Pancreas (tissue), 10 donors: ENCODE measurements at places on chromosomes 4 and X. TPM values are rescaled to one million over a fixed set of nuclear protein-coding genes. Genes with fewer than 3 reads are reported as not detected.

NPY1R gene
- total RNA-seq = 6.4 TPM

AMBN gene
- total RNA-seq = not detected

DNA sequence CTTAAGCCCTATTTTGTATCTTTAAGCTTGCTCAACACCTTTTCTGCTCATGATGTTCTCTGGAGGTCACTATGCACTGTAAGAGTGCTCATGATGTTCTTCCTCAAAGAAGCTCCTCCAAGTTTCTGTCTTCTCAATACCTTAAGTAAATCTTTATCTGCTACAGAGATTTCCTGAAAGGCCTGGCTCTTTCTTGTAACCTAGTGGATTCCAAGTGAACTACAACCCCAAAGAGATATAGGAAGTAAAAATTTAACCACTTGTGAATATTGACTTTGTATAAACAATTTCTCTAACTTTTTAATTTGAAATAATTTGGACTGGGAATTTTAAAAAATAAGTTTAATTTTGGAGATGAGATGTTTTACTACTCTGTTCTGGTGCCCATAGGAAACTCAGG lies 39.3 kb upstream of the XK start:
- no peak overlapping the region for H3K4me3 ChIP-seq
- DNase-seq = no peak
- no peaks in the 10 kb centered on the region for H3K27me3 ChIP-seq
- no peak overlapping the region for H3K27ac ChIP-seq
- no peaks in the 10 kb centered on the region for H3K4me1 ChIP-seq

- DNase-seq = no peak
- H3K27ac ChIP-seq = no peak overlapping the region
- no peaks in the 10 kb centered on the region for H3K36me3 ChIP-seq
Measured at GRCh38 chr4:7462509-7462971, 27.8 kb upstream of the PSAPL1 start.

GRCh38 chr4:72779241-72779640 lies 210.2 kb upstream of the ADAMTS3 start:
- no peaks in the 10 kb centered on the region for H3K36me3 ChIP-seq
- DNase-seq = no peak
- no peak overlapping the region for H3K27ac ChIP-seq

DNA sequence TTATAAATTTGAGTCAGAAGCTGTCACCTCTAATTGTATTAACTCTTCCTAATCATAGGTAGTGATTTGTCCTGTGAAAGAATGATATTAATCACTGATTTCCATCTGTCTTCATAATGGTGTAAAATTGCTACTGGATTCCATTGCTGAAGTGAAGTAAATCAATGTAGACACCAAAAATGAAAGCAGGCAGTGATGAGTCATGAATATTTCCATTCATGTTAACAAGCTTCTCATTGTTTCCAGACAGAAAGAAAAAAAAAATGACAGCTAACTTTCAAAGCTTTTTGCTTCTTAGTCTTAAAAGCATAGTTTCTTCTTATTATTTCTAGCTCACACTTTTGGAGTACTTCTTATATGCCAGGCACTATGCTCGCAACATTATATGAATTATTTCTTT lies 21.5 kb downstream of the FAM114A1 start:
- H3K4me3 ChIP-seq = no peak overlapping the region
- peaks cover 7% of the 10 kb centered on the region for H3K4me1 ChIP-seq
- H3K36me3 ChIP-seq = no peaks in the 10 kb centered on the region
- peak overlapping the region; percentile 66 for H3K27ac ChIP-seq
- H3K27me3 ChIP-seq = no peaks in the 10 kb centered on the region

DNA sequence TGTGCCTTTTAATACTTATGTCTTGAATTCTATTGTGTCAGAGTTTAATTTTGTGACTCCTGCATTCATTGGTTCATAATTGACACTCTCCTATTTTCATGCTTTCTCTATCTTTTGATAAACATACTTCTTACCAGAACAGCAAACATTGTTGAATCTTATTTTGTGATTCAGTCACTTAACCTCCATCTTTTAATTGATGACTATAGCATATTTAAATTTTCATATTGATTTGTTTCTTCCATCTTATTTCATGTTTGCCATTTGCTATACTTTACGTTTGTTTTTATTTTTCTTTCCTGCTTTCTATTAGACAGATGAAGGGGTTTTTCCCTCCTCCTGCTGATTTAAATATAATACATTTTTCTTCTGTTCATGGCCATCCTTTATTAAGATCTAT lies 115.5 kb upstream of the FAM9A start:
- no peak overlapping the region for H3K4me3 ChIP-seq
- H3K27ac ChIP-seq = no peak overlapping the region
- H3K36me3 ChIP-seq = no peaks in the 10 kb centered on the region
- no peak for DNase-seq
- H3K4me1 ChIP-seq = no peaks in the 10 kb centered on the region
- no peaks in the 10 kb centered on the region for H3K27me3 ChIP-seq

GRCh38 chr4:56391270-56391669 lies 4.0 kb upstream of the AASDH start:
- H3K27ac ChIP-seq = no peak overlapping the region
- no peaks in the 10 kb centered on the region for H3K36me3 ChIP-seq
- H3K4me3 ChIP-seq = no peak overlapping the region

- H3K4me1 ChIP-seq = no peaks in the 10 kb centered on the region
- no peaks in the 10 kb centered on the region for H3K36me3 ChIP-seq
- H3K27me3 ChIP-seq = no peaks in the 10 kb centered on the region
- H3K4me3 ChIP-seq = no peak overlapping the region
- H3K27ac ChIP-seq = no peak overlapping the region
Measured at GRCh38 chr4:136741468-136741867, 790.8 kb downstream of the PCDH18 start.

DNA sequence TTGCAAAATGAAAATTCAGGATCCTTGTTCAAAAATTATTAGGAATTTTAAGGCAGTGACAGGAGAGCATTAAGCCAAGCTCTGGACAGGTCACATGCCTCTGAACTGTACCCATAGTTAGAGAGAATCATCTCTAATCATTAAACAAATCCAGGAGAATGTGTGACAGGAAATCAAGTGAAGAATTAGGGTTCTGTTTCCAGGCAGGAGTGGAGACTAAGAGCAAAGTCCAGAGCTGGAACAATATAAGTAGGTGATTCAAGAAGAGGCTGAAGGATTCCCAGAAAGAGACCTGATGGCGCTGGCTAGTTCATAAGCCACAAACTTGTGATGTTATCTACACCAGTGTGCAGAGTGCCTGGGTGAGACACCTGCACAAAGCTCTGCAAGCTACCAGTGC lies 104.6 kb upstream of the PRKG2 start:
- H3K4me1 ChIP-seq = no peaks in the 10 kb centered on the region
- no peaks in the 10 kb centered on the region for H3K36me3 ChIP-seq
- H3K27me3 ChIP-seq = no peaks in the 10 kb centered on the region
- no peak for DNase-seq

MAGEA11 gene
- total RNA-seq = not detected

PDLIM5 gene
- 99.0 TPM for total RNA-seq

GAGE1 gene
- total RNA-seq = not detected

DNA sequence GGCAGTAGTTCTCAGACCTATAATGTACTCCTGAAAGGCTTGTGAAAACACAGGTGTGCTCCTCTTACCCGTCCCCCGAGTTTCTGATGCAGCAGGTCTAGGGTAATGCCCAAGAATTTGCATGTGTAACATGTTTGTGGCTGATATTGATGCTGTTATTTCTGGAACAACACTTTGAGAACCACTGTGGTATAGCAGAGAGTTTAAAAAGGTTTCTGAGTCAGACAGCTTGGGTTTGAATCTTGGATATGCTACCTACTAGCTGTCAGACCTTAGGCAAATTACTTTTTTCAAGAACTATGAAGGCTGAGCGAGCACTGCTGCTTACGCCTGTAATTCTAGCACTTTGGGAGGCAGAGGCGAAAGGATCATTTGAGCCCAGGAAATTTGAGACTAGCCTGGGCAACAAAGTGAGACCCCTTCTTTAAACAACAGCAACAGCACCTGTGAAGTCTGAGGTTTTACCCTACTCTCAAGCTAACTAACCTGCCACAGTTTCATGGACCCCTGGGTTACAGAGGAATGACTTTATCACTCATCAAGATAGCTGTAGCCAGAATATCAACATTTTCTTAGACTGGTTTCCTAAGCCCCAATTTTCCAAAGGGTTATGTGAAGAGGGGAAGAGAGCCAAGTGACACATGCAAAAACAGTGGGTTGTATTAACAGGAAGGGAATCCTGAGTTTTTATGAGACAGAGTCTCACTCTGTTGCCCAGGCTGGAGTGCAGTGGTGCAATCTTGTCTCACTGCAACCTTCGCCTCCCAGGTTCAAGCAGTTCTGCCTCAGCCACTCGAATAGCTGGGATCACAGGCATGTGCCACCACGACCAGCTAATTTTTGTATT lies 5.1 kb downstream of the AFF1 start:
- H3K36me3 ChIP-seq = no peaks in the 10 kb centered on the region
- no peak for DNase-seq
- H3K4me3 ChIP-seq = no peak overlapping the region
- H3K27ac ChIP-seq = peak overlapping the region; percentile 99
- peaks cover 52% of the 10 kb centered on the region for H3K4me1 ChIP-seq
- H3K27me3 ChIP-seq = no peaks in the 10 kb centered on the region

- H3K27ac ChIP-seq = no peak overlapping the region
- H3K27me3 ChIP-seq = no peaks in the 10 kb centered on the region
- no peak for DNase-seq
- H3K36me3 ChIP-seq = no peaks in the 10 kb centered on the region
Measured at GRCh38 chr4:115053313-115053712, 60.1 kb downstream of the NDST4 start.

NWD2 gene
- total RNA-seq = 0.03 TPM

DNA sequence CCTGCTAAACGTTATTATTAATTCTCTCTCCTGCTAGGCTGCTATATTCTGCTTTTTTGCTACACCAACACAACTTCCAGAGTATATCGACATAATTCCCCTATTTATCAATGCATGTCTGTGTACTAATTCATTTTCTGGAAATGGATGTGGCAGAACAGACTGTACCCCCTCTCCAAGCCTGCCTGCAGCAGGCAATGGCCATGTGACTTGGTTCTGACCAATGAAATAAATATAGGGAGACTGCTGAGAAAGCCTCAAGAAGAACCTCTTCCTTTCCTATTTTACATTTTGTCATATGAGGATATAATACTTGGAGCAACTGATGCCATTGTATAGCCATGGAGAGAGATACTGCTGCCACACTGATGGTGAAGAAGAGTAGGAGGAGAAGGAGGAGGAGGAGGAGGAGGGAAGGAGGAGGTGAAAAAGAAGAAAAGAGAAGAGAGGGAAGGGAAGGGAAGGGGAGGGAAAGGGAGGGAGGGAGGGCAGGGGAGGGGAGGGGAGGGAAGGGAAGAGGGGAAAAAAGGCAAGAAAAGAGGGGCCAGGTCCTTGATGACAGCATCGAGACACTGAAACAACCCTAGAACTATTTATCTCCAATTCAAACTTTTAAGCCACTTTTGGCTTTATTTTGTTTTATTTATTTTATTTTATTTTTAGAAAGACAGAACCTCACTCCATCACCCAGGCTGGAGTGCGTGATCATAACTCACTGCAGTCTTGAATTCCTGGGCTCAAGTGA lies 57.0 kb upstream of the SPP1 start:
- H3K36me3 ChIP-seq = no peaks in the 10 kb centered on the region
- no peaks in the 10 kb centered on the region for H3K27me3 ChIP-seq
- DNase-seq = no peak

DNA sequence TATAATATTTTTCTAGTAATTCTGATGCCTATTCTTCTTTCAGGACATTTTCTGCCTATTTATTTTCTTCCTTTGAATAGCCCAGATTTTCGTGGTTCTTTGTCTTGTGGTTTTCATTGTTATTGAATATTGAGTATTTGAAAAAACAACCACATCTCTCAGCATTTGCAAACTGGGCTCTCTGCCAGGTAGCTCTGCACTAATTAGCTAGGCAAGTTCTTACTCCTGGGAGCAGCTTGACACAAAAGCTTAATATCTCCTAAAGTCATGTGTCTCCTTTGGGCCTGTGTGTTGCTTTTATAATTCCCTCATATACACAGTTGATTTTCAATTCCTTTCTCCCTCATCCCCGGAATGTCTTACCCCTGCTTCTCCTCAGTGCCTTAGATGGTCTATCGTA lies 413.5 kb upstream of the GRIA3 start:
- H3K4me3 ChIP-seq = no peak overlapping the region
- no peaks in the 10 kb centered on the region for H3K27me3 ChIP-seq
- DNase-seq = no peak
- H3K4me1 ChIP-seq = no peaks in the 10 kb centered on the region

DNA sequence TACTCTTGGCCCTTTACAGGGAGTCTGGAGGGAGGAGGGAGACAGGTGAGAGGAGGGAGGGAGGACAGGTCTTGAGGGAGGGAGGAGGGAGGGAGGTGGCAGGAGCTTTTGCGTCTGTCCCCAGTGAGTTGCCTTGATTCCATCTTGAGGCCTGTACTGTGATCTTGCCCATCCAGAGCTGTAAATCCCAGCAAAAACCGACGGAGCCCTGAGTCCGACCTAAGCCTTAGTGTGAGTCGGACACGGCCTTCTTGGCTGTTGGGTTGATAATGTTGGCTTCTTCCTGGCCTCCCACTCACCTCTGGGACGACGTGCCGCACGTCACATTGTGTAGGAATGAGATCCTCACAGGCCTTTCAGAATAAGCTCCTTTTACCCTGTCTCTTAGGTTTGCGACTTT lies 72.5 kb downstream of the RGS12 start:
- H3K27ac ChIP-seq = no peak overlapping the region
- no peaks in the 10 kb centered on the region for H3K27me3 ChIP-seq
- no peaks in the 10 kb centered on the region for H3K4me1 ChIP-seq
- no peak for DNase-seq
- no peaks in the 10 kb centered on the region for H3K36me3 ChIP-seq
- no peak overlapping the region for H3K4me3 ChIP-seq

GRCh38 chrX:17635231-17635630 lies 102.1 kb upstream of the SCML1 start:
- H3K27me3 ChIP-seq = no peaks in the 10 kb centered on the region
- no peak overlapping the region for H3K4me3 ChIP-seq
- H3K27ac ChIP-seq = peak overlapping the region; percentile 19
- no peaks in the 10 kb centered on the region for H3K4me1 ChIP-seq
- H3K36me3 ChIP-seq = no peaks in the 10 kb centered on the region
- no peak for DNase-seq

- no peak for DNase-seq
- H3K4me1 ChIP-seq = no peaks in the 10 kb centered on the region
- no peak overlapping the region for H3K27ac ChIP-seq
- no peaks in the 10 kb centered on the region for H3K27me3 ChIP-seq
- H3K4me3 ChIP-seq = no peak overlapping the region
Measured at GRCh38 chrX:46929439-46930261, 17.4 kb downstream of the JADE3 start.

DNA sequence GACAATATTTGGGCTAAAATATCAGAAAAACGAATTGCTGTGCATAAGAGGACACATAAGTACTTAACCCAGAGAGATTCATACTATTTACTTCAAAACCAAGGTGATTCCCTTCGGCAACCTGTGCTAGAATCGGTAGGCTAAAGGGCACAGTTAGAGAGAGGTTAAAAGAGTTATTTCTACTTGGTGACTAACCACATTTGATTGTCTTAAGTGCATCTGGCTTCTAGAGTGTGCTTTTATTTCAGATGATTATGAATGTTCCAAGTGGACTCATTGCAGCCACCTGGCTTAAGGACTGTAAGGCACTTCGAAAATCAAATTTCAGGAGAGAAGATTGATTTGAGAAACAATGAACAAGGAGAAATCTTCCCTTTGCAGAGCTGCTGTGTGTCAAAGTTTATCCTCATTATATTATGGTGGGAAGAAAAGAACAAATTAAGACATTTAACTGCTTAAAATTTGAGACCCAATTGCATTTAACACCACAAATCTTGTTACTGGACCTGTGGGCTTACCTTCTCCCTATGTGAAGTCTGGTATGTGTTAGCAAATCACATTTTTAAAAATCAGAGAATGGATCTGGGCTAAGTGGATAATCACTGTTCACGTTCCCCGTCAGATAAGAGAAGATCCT lies 34.0 kb downstream of the PHOX2B start:
- no peaks in the 10 kb centered on the region for H3K4me1 ChIP-seq
- H3K36me3 ChIP-seq = no peaks in the 10 kb centered on the region
- no peak overlapping the region for H3K4me3 ChIP-seq
- DNase-seq = no peak
- no peak overlapping the region for H3K27ac ChIP-seq
